Effector memory CD8-positive, alpha-beta T cell (primary cell): ENCODE measurements at places on chromosomes 12 and 14.

- H3K4me1 ChIP-seq, result no peaks in the 10 kb centered on the region
- no peak overlapping the region for H3K4me3 ChIP-seq
- H3K36me3 ChIP-seq, result peaks cover 4% of the 10 kb centered on the region
- DNase-seq, result no peak
Observed at GRCh38 chr14:94868772-94869072, 98.8 kb upstream of the GSC start.

DNA sequence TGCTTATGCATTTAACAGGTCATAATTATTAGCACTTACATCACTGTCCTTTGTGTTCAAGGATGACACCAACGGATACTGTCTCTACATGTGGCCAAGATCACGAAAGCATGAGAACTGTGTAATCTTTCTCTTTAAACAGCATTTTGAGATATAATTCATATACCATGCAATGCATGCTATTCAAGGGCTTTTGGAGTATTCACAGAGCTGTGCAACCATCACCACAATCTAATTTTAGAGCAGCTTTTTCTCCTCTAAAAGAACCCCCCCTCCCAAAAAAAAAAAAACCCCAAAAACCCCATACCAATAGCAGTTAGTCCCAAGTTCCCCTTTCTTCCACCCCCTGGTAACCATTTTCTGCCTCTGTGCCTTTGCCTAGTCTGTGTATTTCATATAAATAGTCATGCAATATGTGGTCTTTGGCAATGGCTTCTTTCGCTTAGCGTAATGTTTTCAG is 60.6 kb downstream of the SPRING1 start:
- H3K4me1 ChIP-seq, result peaks cover 11% of the 10 kb centered on the region
- H3K27ac ChIP-seq, result no peak overlapping the region
- no peaks in the 10 kb centered on the region for H3K27me3 ChIP-seq
- no peak overlapping the region for H3K4me3 ChIP-seq

- H3K27me3 ChIP-seq, result no peaks in the 10 kb centered on the region
- peaks cover 38% of the 10 kb centered on the region for H3K4me1 ChIP-seq
- H3K36me3 ChIP-seq, result no peaks in the 10 kb centered on the region
- H3K27ac ChIP-seq, result no peak overlapping the region
Observed at GRCh38 chr12:121089031-121089812, 43.5 kb upstream of the P2RX7 start.

- no peak overlapping the region for H3K27ac ChIP-seq
- no peaks in the 10 kb centered on the region for H3K36me3 ChIP-seq
- H3K4me1 ChIP-seq, result no peaks in the 10 kb centered on the region
Observed at GRCh38 chr14:37145395-37145794, 27.0 kb downstream of the SLC25A21 start.

DNA sequence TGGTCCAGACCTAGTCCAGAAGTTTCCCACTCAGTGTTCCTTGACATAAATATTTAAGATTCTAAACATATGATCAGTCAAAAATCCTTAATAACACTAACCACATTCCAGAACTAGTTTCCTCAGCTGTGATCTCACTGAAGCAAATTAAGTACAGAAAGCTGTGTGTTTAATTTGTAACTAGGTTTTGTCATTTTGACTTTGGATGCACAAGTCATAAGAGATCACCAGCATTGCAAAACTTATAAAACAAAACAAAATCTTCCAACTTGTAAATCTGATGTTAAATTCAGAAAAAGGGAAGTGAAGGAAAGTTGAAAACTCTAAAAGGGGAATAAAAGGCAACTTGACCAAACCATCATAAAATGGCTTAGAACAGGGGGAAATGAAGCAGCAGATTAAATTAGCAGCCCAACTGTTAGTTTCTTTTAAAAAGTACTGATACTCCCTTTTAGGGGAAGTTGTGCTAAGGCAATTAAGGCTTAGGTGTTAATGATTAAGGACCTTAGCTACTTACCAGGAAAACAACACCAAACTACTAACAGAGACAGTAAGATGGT is 56.6 kb downstream of the SH2B3 start:
- H3K4me1 ChIP-seq, result no peaks in the 10 kb centered on the region
- H3K4me3 ChIP-seq, result no peak overlapping the region
- H3K27ac ChIP-seq, result no peak overlapping the region

- no peaks in the 10 kb centered on the region for H3K36me3 ChIP-seq
- H3K4me1 ChIP-seq, result no peaks in the 10 kb centered on the region
- no peaks in the 10 kb centered on the region for H3K27me3 ChIP-seq
- no peak overlapping the region for H3K27ac ChIP-seq
Observed at GRCh38 chr14:25887251-25887878, 710.5 kb downstream of the NOVA1 start.

- no peak overlapping the region for H3K4me3 ChIP-seq
- H3K27me3 ChIP-seq, result peaks cover 50% of the 10 kb centered on the region
- H3K27ac ChIP-seq, result no peak overlapping the region
- peaks cover 2% of the 10 kb centered on the region for H3K4me1 ChIP-seq
- DNase-seq, result no peak
Observed at GRCh38 chr12:148676-149416, 65.1 kb downstream of the SLC6A12 start.

DNA sequence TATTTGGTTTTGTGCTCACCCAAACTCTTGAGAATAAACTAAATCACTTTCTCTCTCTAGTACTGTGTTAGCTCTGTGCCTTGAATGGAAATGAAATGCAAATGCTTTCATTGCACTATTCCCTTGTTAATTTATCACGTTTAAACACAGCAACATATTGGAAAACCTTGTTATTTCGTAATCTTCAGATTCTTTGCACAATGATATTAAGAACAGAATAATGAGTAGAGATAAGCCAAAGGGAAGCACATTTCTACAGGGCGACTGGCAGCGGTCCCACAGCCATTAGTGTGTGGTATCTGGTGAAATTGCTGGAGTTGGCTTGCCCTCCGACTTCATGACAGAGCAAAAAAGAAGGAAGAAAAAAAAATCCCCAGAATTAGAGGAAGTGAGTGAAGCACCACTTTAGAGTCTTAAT is 166.1 kb upstream of the E2F7 start:
- no peaks in the 10 kb centered on the region for H3K36me3 ChIP-seq
- no peak overlapping the region for H3K4me3 ChIP-seq
- DNase-seq, result no peak
- H3K27ac ChIP-seq, result no peak overlapping the region
- no peaks in the 10 kb centered on the region for H3K27me3 ChIP-seq
- no peaks in the 10 kb centered on the region for H3K4me1 ChIP-seq

DNA sequence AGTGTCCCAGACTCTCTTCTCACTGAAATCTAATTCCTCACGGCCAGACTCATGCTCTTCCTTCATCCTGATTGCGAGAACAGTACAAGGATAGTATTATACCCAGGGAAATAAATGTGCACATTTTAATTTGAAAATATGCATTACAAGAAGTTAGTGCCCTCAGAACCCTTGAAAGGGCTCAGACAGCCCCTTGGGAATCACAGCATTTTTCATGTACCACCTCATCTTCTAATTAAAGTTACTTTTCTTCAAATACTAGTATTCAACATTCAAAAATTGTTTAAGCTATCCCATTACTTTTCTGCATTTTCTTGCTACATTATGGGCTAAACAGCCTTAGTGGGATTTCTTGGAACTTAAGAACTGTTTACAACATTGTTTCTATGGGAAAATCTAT is 1.7 kb upstream of the APPL2 start:
- DNase-seq, result no peak
- H3K27ac ChIP-seq, result no peak overlapping the region
- H3K36me3 ChIP-seq, result peaks cover 6% of the 10 kb centered on the region
- H3K4me1 ChIP-seq, result peaks cover 27% of the 10 kb centered on the region

DNA sequence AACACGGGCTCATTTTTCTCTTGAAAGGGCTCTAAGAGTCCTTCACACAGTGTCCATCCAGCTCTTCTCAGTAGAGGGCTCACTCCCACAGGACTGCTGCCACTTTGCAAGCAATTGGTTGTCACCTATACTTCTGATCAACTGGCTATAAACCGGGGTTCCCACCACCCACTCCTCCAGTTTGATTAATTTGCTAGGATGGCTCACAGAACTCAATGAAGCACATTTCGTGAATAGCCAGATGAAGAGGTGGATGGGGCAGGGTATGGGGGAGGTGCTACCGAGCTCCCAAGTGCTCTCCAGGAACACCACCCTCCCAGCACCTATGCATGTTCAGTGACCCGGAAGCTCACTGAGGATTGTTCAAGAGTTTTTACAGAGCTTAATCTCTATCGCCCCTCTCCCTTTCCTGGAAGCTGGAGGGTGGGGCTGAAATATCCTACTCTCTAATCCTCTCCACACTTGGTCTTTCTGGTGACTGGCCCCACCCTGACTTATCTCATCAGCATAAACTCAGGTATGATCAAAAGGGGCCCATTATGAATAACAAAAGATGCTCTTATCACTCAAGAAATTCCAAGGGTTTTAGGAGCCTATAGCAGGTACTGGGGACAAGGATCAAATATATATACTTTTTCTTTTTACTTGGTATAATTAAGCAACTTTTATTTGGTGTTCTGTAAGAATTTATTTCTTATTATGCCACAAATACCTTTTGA is 13.9 kb upstream of the EGLN3 start:
- H3K27me3 ChIP-seq, result no peaks in the 10 kb centered on the region
- H3K4me1 ChIP-seq, result no peaks in the 10 kb centered on the region
- H3K4me3 ChIP-seq, result no peak overlapping the region
- peaks cover 4% of the 10 kb centered on the region for H3K36me3 ChIP-seq
- no peak overlapping the region for H3K27ac ChIP-seq

DNA sequence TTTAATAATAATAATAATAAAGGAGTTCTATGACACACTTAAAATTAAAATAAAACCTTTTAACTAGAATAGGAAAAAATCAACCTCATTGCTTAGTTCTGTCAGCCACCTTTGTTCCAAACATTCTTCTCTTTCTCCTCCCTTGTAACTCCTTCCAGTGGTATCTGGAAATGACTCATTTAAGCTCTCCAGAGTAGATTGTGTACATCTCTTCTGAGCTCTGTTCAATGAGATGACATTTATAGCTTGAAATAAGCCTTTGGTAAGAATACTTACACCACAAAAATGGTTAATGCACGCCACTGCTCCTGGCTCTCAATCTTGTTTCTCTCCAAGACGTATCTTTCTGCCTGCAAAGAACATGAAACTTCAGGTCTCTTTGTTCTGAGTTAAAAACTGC is 70.3 kb downstream of the STAB2 start:
- peaks cover 52% of the 10 kb centered on the region for H3K27me3 ChIP-seq
- no peaks in the 10 kb centered on the region for H3K4me1 ChIP-seq
- H3K27ac ChIP-seq, result no peak overlapping the region
- H3K36me3 ChIP-seq, result no peaks in the 10 kb centered on the region
- no peak for DNase-seq

DNA sequence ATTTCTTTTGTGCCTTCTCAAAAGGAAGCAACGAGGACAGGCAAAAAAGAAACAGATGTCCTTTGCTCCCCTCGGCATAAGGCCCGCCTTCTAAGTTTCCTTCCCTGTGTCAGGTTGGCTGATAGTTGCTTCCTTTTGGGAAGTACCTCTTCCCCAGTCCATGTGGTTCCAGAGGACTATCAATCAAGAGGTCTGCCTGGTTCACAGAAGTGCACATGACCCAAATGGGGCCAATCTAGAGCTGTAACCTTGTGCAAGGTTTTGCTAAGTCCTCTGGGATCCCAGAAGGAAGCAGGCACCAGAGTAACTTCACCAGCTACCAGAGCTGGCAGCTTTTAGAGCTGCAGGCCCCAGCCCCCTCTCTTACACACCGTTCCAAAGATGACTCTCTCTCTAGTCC is 42.6 kb downstream of the TMEM63C start:
- no peaks in the 10 kb centered on the region for H3K36me3 ChIP-seq
- no peak for DNase-seq
- no peak overlapping the region for H3K27ac ChIP-seq
- H3K27me3 ChIP-seq, result peaks cover 13% of the 10 kb centered on the region
- H3K4me1 ChIP-seq, result peaks cover 5% of the 10 kb centered on the region

- H3K4me1 ChIP-seq, result peaks cover 44% of the 10 kb centered on the region
- no peak overlapping the region for H3K4me3 ChIP-seq
- no peak for DNase-seq
Observed at GRCh38 chr14:64732066-64732465, 27.8 kb downstream of the PLEKHG3 start.

- DNase-seq, result peak; percentile 36
- H3K4me3 ChIP-seq, result peak within 1 kb of the TSS; percentile 86
- no peaks in the 10 kb centered on the region for H3K27me3 ChIP-seq
- H3K36me3 ChIP-seq, result peaks cover 3% of the 10 kb centered on the region
- H3K4me1 ChIP-seq, result peaks cover 30% of the 10 kb centered on the region
Observed at GRCh38 chr14:105419195-105420091, at the start of gene MTA1. Gene MTA1 (plus strand): TSS chr14:105419827. CDS start chr14:105420036, 209 bp downstream.
